Left forelimb (tissue), 1 donor: ENCODE measurements at places on chromosomes 11 and 22.

- DNase-seq: peak; percentile 87
Observed at GRCh38 chr11:79413268-79413667, 27.6 kb downstream of the TENM4 start.

- DNase-seq: no peak
Observed at GRCh38 chr22:24492391-24492790, 2.7 kb upstream of the UPB1 start.

DNA sequence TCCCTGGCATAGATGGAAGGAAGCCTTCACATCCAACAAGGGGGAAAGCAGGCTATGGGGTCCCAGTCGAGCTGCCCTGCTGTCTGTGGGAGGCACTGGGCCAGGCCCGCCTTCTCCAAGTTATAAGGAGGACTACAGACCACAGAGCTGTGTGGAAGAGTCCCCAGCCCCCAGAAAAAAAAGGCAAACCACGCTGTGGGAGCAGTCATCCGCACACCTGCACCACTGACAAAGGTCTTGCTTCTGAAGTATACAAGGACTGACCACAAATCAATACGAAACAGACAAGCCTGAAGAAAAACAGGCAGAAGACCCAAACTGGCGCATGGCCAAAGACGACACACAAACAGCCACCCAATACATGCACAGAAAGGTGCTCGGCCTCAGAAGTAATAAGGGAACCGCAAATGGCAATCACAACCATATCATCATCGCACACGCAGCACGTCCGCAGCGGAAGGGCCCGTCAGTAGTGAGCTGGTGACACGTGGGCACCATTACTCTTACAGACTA is 384.1 kb downstream of the CTTN start:
- no peak for DNase-seq

GRCh38 chr22:44646668-44647067 is 55.3 kb upstream of the PRR5 start:
- no peak for DNase-seq

DNA sequence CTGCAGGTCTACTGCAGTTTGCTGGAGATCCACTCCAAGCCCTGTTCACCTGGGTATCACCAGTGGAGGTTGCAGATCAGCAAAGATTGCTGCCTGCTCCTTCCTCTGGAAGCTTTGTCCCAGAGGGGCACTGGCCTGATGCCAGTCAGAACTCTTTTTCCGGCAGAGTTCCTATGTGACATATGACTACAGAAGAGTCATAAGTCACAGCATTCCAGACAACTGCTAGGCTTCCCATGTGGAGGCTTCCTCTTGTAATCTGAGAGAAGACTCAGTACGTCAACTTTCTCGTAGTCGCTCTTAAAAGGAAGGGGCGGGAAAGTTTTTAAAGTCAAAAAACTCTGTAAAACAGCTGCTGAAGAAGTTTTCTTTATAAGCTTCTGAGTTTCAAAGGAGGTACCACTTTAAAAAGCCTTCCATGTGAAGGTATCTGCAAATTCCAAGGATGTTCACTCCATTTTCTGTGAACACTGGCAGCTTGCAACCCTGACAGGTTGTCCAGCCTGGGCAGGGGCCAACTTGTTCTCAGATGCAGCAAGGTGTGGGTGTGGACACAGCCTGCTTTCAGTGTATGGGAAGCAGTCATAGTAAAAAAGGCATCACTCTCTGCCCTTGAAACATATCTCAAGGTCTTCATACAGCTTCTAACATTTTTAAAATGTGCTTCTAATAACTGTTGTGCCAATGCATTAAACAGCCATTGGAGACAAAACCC is 97.8 kb downstream of the ME3 start:
- DNase-seq: no peak

GRCh38 chr11:45285930-45286632 is at the start of gene SYT13:
TSS of gene SYT13 (minus strand) at chr11:45286341. CDS start at chr11:45286207, 134 bp downstream.
- DNase-seq: peak; percentile 73

GRCh38 chr11:65579291-65579690 is 3.4 kb downstream of the EHBP1L1 start:
- DNase-seq: no peak

- peak; percentile 51 for DNase-seq
Observed at GRCh38 chr22:21448627-21449416, 18.4 kb upstream of the TMEM191C start.

- no peak for DNase-seq
Observed at GRCh38 chr11:59247531-59248227, 35.0 kb upstream of the MPEG1 start.

GRCh38 chr22:45426387-45426786 is 12.9 kb downstream of the RIBC2 start:
- DNase-seq: no peak

DNA sequence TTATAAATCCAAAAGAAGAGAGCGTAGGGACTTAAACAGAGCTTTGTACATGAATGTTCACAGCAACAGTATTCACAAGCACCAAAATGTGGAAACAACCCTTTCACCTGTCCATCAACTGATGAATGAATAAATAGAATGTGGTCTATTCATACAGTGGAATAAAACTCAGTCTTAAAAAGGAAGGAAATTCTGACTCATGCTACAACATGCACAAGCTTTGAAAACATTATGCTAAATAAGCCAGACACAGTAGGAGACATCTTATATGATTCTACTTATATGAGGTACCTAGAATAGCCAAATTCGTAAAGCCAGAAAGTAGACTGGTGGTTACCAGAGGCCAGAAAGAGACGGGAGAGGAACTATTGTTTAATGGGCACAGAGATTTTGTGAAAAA is 74.3 kb downstream of the SHANK2 start:
- DNase-seq: no peak

DNA sequence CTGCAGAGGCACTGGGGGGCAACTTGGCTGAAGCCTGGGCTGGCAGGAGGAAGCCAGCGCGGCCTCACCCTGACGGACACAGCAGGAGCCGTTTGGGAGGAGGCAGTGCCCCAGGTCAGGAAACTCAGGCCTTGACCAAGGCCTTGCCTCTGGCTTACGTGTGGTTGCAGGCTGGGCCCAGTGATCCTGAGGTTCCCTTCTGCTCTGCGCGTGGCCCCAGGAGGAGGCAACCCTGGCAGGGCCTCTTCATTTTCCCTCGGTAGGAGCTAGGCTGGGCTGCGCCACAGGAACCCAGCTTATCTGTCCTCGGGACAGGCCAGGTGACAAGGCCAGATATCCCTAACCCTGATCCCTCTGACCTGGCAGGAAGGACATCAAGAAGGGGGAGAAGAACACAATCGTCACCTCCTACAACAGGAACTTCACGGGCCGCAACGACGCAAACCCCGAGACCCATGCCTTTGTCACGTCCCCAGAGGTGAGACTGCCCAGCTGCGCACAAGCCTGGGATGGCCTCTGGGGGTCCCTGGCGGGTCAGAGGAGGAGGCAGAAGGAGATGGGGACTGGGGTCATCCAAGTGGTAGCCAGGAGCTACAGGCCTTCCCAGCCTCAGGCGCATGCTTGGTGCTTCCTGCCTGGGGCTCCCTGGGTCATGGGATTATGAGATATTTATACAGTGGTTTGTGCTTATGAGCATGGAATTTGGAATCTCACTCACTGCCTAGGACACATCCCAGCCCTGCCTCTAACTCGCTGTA is 20.6 kb downstream of the POLR3H start:
- DNase-seq: no peak

DNA sequence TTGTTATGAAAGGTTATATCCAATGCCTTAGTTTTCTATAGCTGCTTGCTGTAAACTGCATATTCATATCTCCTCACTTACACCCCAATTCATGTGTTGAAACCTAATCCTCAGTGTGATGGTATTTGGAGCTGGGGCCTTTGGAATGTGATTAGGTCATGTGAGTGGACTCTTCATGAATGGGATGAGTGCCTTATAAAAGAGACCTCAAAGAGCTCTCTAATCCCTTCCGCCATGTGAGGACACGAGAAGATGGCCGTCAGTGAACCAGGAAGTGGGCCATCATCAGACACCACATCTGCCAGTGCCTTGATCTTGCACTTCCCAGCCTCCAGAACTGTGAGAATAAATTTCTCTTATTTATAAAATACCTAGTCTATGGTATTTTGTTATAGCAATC is 79.3 kb downstream of the CYP2R1 start:
- DNase-seq: no peak

DNA sequence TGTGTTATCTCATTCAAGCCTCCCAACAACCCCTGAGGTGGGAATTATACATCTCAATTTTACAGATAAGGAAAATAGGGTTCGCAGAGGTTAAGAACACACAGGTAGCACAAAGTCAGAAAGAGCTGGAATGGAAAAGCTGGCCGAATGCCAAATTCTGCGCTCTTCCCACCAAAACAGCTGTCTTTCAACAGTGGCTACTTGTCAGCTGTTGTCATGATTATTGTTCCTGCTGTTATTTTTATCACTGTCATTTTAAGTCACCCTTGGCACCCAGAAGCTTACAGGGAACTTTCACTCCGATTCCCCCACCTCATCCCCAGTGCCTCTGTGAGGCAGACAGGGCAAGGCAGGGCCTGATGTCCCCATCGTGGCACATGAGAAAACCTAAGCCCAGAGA is 74.5 kb upstream of the CSNK2A3 start:
- no peak for DNase-seq

- no peak for DNase-seq
Observed at GRCh38 chr22:50671641-50672040, 982 bp upstream of the SHANK3 start.

- DNase-seq: no peak
Observed at GRCh38 chr11:94796190-94796580, 28.0 kb downstream of the AMOTL1 start.

DNA sequence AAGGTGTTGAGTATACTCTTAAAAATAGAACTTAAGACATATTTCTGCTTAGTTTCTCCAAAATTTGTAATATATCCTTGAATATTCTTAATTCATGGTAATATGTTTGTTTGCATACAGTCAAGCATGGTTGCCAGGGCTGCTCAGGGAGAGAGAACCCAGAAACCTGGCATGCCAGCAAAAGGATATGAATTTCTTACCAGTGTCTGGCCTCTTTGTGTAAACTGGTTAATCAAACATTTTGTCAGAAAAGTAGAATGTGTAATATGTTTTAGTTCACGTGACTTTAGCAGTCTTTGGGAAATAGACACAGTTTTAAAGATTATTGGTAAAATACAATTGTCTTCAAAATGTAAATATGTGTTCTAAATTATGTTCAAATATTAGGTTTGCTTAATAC is 101.6 kb downstream of the AASDHPPT start:
- DNase-seq: no peak

GRCh38 chr11:105219269-105219668 is 79.7 kb upstream of the CARD18 start:
- DNase-seq: no peak

- DNase-seq: no peak
Observed at GRCh38 chr22:31079095-31079642, 1.9 kb upstream of the SMTN start.

- no peak for DNase-seq
Observed at GRCh38 chr11:514606-515005, 7.6 kb upstream of the RNH1 start.

DNA sequence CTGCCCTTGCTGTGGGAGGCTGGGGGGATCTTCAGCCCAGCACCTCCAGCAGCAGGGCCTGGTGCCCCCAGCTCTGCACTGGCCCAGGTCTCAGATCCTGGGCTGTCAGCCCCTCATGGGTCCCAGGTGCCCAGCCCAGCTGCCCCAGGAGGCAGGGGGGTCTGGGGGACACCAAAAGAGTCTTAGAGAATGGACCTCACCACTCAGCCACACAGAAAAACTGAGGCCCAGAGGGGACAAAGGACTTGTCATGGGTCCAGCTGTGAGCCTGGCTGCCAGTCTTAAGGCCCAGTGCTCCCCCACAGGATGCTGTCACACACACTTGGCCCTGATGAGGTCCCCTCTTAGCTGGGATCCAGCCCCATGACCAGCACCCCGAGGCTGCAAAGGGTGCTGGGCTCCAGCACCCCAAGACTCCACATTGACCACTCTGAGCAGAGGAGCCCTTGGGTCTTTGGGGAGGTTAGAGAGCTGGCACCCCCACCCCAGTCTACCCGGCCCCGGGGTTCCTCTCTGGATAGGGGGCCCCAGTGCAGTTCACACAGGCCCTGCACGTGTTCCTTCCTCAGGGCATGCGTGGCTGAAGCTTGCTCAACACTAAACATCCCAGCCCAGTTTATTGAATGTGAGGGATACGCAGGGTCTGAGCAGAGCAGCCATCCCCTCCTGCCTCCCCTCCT is 54.4 kb downstream of the IGLL5 start:
- DNase-seq: peak; percentile 34

DNA sequence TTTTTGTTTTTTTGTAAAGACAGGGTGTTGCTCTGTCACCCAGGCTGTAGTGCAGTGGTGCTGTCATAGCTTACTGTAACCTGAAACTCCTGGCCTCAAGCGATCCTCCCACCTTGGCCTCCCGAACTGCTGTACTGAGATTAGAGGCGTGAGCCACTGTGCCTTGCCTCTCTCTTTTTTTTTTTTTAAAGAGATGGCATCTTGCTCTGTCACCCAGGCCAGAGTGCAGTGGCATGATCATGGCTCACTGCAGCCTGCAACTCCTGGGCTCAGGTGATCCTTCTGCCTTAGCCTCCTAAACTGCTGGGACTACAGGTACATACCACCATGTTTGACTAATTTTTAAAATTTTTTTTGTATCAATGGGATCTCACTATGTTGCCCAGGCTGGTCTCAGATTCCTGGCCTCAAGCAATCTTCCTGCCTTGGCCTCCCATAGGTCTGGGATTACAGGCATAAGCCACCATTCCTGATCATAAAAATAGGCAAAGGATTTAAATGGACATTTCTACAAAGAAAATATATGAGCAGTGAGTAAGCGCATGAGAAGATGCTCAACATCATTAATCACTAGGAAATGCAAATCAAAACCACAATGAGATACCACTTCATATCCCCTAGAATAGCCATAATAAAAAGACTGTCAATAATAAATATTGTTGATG is 17.3 kb upstream of the CLNS1A start:
- no peak for DNase-seq
